ENCODE measurements at places on chromosomes 1 and 21. TPM values are rescaled to one million over a fixed set of nuclear protein-coding genes. Genes with fewer than 3 reads are reported as not detected.

TFF1 gene
- not detected for total RNA-seq

YY1AP1 gene
- 53.9 TPM for total RNA-seq

SYPL2 gene
- 0.26 TPM for total RNA-seq

DPT gene
- 4.1 TPM for total RNA-seq

SPRR1A gene
- not detected for total RNA-seq

ERG gene
- under 0.01 TPM for total RNA-seq

MAP10 gene
- total RNA-seq: 2.6 TPM

NR0B2 gene
- total RNA-seq: not detected

KIF14 gene
- 4.0 TPM for total RNA-seq

CAPN2 gene
- total RNA-seq: 488 TPM

HTR6 gene
- total RNA-seq: not detected

ZNF593OS gene
- total RNA-seq: not detected

TOMM40L gene
- total RNA-seq: 9.2 TPM

ISG15 gene
- 93.3 TPM for total RNA-seq

FAM43B gene
- total RNA-seq: under 0.01 TPM

IGSF5 gene
- total RNA-seq: not detected

SPRR2B gene
- total RNA-seq: not detected

SMG5 gene
- total RNA-seq: 65.9 TPM

CFHR4 gene
- not detected for total RNA-seq

ATP1A4 gene
- total RNA-seq: 0.26 TPM

TTC3 gene
- total RNA-seq: 224 TPM

PRAMEF33 gene
- not detected for total RNA-seq

FMO4 gene
- total RNA-seq: 7.3 TPM

PTGFR gene
- 32.7 TPM for total RNA-seq

FAM78B gene
- total RNA-seq: 0.33 TPM

SRGAP2B gene
- 48.8 TPM for total RNA-seq

ZBTB8B gene
- not detected for total RNA-seq

KCNE1 gene
- total RNA-seq: 0.33 TPM

DNASE2B gene
- not detected for total RNA-seq

GRHL3 gene
- not detected for total RNA-seq

EFNA3 gene
- 0.33 TPM for total RNA-seq

TMEM201 gene
- 2.8 TPM for total RNA-seq

MTMR11 gene
- 5.6 TPM for total RNA-seq

ADGRL4 gene
- total RNA-seq: 5.0 TPM

SLAMF8 gene
- under 0.01 TPM for total RNA-seq

CD247 gene
- total RNA-seq: not detected

NTMT2 gene
- total RNA-seq: not detected

ADIPOR1 gene
- 62.4 TPM for total RNA-seq

SERTAD4 gene
- 0.17 TPM for total RNA-seq

CSRP1 gene
- 158 TPM for total RNA-seq

ZNF691 gene
- 9.0 TPM for total RNA-seq

MEGF6 gene
- 11.6 TPM for total RNA-seq

TINAGL1 gene
- total RNA-seq: 3.0 TPM

C1orf226 gene
- total RNA-seq: under 0.01 TPM
